Osteocyte (in vitro differentiated cells): ENCODE measurements at places on chromosomes 1 and 21. TPM values are rescaled to one million over a fixed set of nuclear protein-coding genes. Genes with fewer than 3 reads are reported as not detected.
A peak's percentile ranks its signal among the peaks of the same experiment; 100 is the strongest.

DNA sequence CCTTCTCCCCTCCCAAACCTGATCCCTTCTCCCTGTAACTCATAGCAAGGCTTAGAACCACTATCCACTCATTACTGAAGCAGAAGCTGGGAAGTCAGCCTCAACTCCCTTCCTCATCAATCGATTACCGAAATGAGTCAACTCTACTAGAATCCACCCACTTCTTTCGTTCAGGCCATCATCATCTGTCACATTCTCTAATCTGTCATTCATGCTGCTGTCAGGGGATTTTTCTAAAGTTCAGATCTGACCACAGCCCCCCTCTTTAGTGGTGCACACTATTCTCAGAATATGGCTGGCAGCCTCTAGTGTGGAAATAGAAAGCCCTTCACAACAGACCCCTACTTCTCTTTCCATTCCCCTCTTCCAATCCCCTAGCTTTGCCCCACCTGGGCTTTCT is 5.1 kb downstream of the NT5C1A start:
- no peak for DNase-seq

DNA sequence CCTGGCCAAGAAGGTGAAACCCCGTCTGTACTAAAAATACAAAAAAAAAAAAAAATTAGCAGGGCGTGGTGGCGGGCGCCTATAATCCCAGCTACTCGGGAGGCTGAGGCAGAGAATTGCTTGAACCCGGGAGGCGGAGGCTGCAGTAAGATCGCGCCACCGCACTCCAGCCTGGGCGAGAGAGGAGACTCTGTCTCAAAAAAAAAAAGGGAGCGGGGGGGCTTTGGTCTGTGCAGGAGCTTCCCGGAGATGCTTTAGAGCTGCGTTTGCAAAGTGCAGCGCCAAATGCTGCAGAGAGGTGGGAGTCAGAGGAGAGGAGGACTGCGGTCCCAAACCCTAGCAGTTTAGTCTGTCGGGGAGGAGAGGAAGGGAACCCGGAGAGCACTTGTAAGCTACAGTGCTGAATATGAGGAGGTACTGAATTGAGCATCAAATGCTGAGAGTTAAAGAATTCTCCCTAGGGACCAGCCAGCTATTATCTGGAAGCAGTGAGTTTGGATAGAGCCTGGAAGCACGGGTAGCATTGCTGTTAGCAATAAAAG is 569 bp downstream of the FALEC start:
- DNase-seq = no peak

DNA sequence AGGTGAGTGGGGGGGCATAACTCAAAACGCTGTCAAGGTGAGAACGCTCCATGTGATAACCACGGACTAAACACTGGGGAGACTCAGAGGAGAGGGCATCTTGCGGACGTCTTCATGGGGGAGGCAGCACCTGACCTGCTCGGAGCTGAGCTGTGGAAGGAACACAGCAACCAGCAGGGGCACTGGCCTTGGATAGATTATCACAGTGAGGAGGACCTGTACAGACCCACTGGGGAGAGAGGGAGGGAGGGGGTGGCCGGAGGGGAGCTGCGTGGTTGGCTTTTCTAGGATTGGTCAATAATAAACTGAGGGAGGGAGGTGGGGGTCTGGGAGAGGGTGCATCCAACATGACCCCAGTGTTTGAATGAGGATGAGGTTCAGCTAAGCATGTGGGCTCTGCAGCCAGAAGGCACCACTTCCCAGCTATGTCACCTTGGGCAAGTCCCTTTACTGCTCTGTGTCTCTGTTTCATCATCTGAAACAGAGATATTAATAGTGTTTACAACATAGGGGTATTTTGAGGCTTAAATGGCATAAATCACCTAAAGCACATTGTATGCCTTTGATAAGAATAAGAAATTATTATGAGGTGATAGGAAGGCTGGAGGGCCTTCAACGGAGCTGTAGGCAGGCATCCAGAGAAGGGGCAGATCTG is 123.3 kb downstream of the GRIK3 start:
- DNase-seq = peak; percentile 56

Gene SPRR2E
- total RNA-seq = not detected in 2 replicates

GRCh38 chr1:10795276-10796021 is 997 bp downstream of the CASZ1 start:
- DNase-seq = no peak

- no peak for DNase-seq
Observed at GRCh38 chr1:226476066-226476465, 68.2 kb upstream of the PARP1 start.
